Effector memory CD8-positive, alpha-beta T cell (primary cell): ENCODE measurements at places on chromosomes 5 and 9.

DNA sequence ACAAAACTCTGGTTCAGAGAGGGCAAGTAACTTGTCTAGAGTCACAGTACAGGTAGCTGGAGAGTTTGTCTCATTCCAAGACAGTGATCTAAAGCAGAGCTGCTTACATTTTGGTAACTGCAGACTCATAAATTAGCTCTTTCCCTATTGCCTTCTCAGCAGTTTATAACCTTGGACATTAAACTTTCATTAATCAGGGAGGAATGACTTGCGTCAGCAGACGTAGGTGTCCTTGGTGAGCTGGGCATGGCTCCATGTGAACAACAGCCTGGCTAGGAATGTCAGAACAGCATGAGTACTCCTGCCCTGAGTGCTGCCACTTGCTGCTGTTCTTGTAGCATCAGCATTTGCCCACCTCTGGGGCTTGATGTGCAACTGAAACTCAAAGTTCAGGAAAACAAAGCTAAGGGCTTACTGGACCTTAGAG, 2.2 kb upstream of the ALDOB start:
- DNase-seq: no peak

DNA sequence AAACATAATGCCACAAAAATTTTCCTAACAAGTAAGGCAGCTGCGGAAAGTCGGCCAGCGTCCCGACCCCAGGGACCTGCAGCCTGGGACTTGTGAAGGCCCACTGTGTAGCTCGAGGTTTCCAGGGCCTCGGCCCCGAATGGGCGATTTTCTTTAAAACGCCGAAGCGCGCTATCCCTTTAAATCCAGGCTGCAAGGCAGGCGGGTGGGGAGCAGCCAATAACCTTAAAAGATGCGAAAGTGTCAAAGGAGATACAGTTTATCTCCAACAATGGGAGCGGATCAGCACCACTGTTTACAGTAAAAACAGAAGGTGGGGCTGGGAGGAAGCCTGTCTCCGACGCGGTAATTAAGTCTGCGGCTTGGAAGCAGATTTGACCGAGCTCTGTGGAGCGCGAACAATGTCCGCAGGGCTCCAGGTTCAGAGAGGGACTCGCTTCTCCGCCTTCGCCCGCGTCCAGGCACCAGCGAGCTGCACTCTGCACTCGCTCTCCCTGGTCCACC, 1.7 kb upstream of the ZSWIM6 start:
- DNase-seq: no peak

DNA sequence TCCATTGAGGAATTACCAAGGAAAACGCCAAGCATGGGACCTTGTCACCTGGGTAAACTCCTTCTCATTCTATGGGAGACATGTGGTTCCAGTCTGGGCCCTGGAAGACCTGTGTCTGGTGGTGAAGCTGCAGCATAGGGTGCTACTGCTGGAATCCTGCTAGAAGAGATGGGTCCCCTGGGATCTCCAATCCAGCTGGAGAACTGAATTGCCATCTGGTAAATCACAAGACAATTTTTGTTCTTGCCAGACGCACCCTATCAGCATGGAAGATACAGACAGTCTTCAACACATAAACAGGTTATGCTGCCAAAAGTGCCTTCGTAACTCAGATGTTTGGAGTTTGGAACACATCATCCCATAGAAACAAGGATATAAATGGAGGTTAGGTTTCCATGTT, 424.0 kb upstream of the BRINP1 start:
- no peak for DNase-seq

- DNase-seq: no peak
These were observed 930 bp downstream of the PRLR start for GRCh38 chr5:35229076-35230037.

- DNase-seq: no peak
These were observed 569.9 kb downstream of the RAB3C start for GRCh38 chr5:59152701-59153245.

GRCh38 chr9:103798620-103799019, 295.5 kb upstream of the SMC2 start:
- DNase-seq: no peak
